ENCODE measurements at places on chromosomes 16 and 17.

DNA sequence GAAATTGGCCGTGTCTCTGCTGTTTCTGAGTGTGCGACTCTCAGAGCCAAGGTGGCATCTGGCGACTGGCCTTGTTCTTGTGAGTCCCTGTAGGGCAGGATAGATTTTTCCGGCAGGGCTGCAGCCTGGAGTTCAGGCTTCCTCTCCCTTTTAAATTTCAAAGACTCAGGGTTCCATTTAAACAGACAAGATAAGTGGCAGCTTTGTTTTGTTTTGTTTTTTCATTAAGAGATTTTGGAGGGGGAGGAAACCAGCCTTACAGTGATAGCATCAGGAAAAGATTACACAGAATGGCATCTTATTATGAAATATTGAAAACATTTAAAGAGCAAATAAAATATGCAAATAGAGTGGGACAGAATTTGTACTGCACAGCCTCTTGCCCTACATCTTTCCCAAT, 151.3 kb downstream of the RPTOR start:
- DNase-seq = no peak

- DNase-seq = no peak
Observed at GRCh38 chr17:28810437-28810836, 32.2 kb downstream of the FAM222B start.

DNA sequence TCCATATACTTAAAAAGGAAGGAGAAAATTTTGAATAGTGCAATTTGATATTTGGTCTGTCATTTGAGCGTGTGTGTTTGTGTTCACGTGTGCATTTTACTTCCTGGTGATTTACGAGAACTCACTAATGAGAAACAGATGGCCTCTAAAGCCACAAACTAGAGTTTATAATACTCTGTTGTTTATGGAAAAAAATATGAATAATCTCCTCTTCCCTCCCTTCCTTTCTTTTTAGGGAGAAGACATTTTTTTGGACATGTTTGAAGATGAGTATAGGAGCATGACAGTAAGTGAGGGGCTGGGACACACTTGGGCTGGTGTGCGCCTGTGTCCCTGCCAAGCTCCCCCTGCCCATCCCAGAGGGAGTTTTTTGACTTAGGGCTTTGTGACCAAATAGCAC, 102.7 kb downstream of the CLEC16A start:
- DNase-seq = no peak

DNA sequence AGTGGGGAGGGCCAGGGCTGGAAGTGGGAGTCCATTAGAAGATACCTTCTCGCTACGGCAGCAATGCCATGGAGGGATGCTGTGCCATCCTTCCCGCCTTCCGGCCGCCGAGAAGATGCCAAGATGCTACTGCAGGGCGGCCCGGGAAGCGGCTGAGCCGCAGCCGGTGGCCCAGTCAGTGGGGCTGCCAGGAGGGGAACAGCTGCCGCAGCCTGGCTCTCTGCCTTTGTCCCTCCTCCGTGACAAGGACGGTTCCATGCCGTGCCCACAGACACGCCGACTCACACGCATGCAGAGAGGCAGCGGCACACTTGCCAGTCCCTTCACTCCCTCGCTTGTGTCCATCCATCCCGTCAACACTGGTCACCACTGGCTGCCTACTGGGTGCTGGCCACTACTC, 20.2 kb upstream of the NCBP3 start:
- DNase-seq = no peak

DNA sequence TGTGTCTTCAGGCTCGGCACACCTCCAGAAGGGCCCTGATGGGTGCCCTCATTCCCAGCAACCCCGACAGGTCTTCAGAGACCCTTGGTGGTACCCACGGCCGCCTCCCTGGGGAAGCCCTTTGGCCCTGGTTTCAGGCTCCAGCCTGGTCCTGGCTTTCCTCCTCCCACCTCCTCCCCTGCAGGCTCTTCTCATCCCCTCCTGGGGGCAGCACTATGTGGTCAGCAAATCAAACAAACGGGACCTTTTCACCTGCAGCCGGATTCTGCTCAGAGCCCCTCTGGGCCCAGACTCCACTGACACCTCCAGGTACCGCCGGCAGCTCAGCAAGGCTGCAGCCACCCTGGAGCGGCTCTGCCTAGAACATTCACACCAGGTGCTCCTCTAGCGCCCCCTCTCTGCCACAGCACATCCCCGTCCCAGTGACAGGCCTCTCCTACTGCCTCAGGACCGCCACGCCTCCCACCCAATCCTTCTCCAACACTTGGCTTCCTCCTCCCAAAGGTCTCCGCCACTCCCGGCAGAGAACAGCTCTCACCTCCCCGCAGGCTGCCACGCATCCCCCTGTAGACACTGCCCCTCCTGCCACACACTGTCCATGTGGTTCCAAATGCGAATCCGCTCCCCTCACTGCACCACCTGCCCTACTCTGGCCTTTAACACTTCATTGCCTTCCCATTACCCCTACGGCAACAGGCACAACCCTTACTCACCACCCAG, 12.0 kb downstream of the CORO7 start:
- DNase-seq = peak; percentile 13

DNA sequence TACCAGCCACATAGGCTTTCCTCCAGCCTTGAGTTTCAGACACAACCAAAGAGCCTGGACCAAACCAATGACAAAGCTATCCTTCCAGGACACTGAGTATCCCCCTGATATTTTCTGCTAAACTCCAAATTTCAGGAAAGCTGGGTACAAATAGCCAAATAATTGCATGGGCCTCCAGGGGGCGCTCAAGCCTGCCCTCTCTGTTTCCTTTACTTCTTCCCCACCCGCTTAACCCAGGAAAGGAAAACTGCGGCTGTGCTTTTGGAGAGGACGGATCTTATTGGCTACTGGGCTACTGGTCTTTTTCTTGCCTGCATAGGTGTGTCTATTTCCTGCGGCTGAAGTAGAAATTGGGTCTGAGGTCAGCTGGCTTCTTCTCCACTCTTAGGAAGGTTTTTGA, 30.1 kb downstream of the GNGT2 start:
- DNase-seq = peak; percentile 56

DNA sequence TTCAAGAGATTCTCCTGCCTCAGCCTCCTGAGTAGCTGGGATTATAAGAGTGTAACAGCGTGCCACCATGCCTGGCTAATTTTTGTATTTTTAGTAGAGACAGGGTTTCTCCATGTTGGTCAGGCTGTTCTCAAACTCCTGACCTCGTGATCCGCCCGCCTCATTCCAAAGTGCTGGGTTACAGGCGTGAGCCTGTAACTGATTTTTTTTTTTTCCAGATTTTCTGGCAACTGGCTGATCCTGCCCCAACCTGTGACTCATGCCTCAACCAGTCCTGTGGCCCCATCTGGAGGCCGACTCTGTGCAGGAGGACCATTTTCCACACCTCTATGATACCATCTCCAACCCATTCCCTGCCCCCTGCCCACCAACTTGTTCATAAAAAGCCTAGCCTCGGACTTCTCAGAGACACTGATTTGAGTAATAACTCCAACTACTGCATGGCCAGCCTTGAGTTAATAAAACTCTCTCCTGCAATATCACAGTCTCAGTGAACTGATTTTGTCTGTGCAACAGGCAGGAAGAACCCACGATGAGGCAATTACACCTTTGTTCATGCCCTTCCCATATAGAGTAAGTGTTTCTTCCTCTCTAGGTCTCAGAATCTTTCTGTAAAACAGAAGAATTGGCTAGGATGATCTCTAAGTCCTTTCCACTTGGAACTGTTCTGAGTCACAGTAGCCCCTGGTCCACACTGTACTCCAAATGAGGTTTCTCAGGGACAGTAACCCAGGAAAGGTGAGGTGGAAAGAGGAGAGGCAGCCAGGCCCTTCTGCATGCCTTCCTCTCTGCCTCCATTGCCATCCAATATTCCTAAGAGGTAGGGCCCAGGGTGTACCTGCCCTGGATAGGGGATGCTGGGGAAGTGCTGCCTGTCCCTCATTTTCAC, 8.8 kb upstream of the CNOT1 start:
- no peak for DNase-seq

DNA sequence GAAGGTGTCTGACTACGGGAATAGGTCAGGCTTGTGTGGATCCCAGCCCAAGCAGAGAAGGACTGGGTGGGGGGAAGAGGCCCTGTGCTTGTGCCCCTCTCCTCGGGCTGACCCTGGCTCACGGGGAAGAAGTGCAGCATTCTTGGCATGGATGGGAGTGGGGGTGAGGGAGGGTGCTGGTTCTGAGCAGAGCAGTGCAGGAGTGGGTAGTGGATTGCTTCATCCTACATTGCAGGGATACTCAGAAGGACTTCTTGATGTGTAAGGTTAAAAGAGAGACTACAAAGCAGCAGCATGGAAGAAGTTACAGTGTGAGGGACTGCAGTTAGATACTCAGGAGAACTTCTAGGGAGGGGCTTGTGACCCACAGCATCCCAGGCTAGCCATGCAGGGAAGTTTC, 2.1 kb downstream of the ARHGAP23 start:
- DNase-seq = no peak

- no peak for DNase-seq
Observed at GRCh38 chr17:72671016-72671415, 421.5 kb downstream of the SLC39A11 start.

DNA sequence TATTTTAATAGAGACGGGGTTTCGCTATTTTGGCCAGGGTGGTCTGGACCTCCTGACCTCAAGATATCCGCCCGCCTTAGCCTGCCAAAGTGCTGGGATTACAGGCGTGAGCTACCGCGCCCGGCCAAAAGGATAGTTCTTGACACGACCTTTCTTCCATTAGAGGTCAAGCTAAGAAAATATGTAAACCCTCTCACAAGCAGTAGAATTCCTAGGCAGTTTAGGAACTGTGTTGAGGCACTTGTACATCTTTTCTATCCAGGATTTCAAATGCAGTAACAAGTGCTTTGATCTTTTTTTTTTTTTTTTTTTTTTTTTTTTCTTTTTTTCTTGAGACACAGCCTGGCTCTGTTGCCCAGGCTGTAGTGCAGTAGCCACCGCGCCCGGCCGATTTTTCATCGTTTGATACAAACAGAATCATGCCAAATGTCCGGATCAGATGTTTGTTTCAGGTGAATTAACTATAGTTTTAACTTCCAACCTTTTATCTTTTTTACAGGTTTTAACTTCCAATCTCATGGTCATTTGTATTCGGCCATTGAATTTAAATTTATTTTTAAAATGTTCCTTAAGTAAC, 1.5 kb upstream of the ARL6IP1 start:
- DNase-seq = no peak

DNA sequence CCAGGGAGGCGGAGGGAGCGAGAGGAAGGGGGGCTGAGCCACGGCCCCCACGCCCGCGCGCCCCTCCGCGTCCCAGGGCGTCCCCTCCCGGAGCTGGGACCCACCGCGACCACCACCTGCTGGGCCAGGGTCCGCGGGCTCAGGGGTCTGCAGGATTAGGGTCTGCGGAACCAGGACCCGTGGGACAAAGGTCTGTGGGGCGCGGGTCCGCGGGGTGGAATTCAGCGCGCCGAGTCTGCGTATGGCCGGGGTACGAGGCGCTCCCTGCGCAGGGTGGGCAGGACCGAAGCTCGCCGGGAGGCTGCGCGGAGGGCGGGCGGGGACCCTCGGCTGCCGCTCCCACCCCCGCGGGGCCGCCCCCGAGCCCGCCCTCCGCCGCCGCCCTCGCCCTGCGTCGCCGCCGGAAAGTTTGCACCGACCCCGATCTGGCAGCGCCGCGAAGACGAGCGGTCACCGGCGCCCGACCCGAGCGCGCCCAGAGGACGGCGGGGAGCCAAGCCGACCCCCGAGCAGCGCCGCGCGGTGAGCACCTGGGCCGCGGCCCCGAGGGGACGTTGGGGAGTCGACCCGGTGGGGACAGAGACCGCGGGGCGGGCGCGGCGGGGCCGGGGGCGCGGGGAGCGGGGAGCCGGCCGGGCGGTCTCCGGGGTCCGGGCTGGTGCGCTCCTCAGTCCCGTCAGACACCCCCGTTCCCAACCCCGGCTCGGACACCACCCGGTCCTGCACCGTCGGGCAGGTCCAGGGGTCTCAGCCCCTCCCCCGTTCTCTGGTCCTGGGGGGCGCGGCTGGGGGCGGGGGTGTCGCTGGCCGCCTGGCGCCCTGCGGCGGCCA, at the start of gene GCGR:
Gene GCGR (plus strand): TSS at position 423 of the 831 bp plus-strand sequence. CDS start 4,869 bp downstream, outside the sequence.
- no peak for DNase-seq

GRCh38 chr17:76087531-76087930, 8.5 kb downstream of the ZACN start:
- no peak for DNase-seq

DNA sequence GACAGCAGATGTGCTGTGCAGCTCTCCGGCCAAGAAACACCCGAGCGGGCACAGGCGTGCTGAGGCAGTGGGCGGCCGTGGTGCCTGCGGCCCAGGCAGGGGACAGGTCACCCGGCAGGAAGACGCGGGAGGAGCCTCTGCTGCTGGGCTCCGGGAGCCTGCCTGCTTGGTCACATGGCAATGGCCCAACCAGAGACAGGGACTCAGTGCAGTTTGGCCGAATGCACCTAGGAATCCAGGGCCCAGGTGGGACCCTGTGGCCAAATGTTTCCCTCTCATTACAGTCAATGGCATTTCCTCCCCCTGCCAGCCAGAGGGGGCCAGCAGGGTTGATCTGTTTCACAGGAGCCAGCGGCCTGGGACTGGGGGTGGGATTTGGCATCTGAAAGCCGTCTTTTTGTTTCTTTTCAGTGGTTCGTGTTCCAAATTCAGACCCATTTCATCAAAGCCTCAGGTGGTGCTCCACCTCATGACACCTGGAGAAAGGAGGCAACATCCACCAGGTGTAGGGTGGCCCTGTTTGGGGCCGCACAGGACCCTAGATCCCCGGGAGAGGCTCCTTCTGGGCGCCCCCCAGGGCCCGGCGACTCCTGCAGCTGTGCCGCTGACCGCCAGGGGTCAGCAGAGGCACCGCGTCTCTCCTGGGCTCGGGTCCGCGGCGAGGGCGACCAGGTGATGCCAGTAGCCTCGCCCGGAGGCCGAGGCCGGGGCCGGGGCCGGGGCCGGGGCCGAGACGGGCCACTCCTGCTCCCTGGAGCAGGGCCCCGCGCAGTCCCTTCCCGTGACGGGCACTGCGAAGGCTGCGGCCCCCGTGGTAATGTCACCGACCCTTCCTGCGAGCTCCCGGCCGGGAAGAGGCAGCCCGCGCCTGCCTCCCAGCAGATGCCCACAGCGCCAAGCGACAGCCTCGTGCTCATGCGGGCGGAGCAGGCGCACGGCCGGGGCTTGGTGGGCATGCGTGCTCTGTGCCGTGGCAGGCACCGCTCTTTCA, 118.5 kb downstream of the C16orf78 start:
- DNase-seq = peak; percentile 24

DNA sequence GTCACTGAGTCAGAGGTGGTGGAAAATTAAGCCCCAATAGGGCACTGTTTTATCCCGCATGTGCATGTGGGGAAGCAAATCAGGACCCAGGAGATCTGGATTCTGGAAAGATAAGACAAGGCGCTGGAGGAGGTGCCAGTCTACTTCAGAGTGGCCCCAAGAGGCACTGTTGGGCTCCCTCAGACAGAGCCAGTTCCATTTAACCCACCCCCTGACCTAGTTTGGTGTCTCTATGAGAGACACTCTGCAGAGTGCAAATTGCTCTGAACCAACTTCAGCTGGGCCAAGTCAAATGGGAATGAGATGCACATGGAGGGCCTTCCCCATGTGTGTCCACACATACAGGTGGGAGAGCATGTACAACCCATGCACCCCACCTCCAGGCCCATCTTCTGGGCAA, 71.1 kb upstream of the MED9 start:
- no peak for DNase-seq
